Suprapubic skin (tissue), 4 donors: ENCODE measurements at places on chromosomes 6 and 20. TPM values are rescaled to one million over a fixed set of nuclear protein-coding genes. Genes with fewer than 3 reads are reported as not detected.

GRCh38 chr6:129351807-129352206, 358.2 kb downstream of the ARHGAP18 start:
- DNase-seq: no peak

- DNase-seq: no peak
Measured at GRCh38 chr20:18224968-18225568, 63.3 kb upstream of the ZNF133 start.

GRCh38 chr6:44082872-44083321, 44.4 kb downstream of the MRPL14 start:
- DNase-seq: no peak

- no peak for DNase-seq
Measured at GRCh38 chr20:61414455-61414991, 162.5 kb downstream of the CDH4 start.

GRCh38 chr6:129786548-129786947, 74.6 kb downstream of the TMEM244 start:
- no peak for DNase-seq

DNA sequence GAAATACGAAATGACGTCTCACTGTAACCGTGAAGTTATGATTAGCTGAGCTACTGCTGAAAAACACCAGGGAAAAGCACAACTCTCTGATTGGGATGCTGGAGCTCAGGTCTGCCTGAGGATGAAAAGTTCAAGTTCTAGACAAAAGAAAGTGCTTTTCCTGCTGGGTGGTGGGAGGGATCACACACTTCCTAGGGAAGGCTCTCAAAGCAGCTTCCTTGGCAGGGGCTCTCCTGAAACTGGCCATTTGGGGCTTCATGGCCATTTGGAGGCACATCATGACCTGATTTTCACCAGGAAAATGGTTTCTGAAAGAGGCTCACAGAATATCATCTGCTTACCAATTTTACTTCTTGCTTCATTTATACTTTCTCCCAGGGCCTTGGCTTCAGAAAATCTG, 97.1 kb upstream of the KCNK16 start:
- no peak for DNase-seq

- DNase-seq: no peak
Measured at GRCh38 chr6:89375427-89376267, 23.1 kb upstream of the UBE2J1 start.

DNA sequence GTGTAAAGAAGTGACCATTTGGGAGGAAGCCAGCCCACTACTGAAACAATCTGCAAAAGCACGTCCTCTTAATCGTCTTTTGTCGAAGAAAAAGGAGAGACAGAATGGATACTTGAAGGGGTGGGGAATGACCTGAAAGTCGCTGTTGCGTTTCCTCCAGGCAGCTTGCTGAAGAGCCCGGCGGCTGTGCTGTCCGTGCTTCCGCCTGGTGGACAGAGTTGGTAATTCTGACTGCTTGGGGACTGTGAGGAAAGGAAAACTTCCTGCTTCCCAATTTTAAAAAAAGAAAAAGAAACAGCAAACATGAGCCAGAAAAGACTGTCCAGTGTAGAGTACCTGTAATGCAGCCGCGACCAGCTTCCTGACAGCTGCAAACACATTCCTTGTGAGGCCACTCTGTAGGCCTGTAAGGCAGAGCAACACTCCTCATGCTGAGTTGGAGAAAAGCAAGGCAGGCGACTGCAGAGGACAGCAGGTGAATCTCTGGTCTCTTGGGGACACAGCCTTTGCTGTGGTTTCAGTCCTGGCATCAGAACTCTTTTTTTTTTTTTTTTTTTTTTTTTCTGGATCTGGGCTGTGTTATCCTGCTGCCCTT, 251.1 kb upstream of the TBX18 start:
- no peak for DNase-seq

DNA sequence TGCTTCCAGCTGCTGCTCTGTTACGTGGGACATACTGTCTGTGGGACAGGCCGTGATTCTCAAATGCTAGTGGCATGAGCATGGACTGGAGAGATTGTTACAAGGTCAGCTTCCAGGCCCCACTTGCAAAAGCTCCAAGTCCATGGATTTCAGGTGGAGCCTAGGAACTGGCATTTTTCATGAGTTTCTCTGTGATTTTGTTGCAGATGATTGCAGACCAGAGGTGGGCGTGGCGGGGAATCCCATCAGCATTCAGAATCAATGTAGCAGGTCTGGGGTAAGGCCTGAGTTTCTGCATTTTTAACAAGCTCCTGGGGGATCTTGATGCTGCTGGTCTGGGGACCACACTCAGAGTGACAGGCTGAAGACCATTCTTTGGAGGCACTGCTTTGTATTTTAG, 2.4 kb upstream of the CDH4 start:
- no peak for DNase-seq

DNA sequence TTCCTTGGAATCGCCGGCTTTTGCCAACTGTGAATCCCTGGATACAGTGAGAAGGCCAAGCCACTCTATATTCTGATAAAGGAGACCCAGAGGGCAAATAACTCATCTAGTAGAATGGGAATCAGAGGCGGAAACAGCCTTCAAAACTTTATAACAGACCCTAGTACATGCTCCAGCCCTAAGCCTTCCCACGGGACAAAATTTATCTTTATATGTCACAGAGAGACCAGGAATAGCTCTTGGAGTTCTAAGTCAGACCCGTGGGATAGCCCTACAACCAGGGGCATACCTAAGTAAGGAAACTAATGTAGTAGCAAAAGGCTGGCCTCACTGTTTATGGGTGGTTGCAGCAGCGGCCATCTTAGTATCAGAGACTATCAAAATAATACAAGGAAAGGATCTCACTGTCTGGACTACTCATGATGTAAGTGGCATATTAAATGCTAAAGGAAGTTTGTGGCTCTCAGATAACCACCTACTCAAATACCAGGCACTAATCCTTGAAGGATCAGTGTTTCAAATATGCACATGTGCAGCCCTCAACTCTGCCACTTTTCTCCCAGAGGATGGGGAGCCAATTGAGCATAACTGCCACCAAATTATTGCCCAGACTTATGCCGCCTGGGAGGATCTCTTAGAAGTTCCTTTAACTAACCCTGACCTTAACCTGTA, 29.5 kb downstream of the CEP85L start:
- DNase-seq: no peak

DNA sequence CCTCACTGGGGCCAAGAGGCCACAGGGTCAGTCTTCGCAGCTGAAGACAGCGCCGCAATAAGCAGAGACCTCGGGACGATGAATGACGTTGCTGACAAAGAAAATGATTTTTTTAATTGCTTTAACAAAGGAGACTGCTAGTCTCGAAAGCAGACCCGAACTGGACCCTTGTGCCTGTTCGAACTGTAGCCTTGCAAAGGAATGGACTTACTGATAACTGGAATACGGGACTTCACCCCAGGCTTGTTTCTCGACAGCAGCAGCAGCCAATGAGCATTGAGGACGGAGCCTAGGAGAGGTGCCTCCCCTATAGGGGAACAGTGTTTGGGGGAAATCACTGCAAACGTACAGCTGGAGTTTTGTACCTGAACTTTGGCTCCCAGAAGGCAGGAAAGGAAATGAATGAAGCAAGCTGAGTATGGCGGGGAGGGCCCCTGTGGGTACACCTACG, 1.3 kb upstream of the TAF4 start:
- no peak for DNase-seq

GRCh38 chr6:167547751-167548150, 222.9 kb downstream of the TTLL2 start:
- DNase-seq: no peak

GRCh38 chr6:44113414-44113813, 13.8 kb downstream of the MRPL14 start:
- DNase-seq: no peak

DNA sequence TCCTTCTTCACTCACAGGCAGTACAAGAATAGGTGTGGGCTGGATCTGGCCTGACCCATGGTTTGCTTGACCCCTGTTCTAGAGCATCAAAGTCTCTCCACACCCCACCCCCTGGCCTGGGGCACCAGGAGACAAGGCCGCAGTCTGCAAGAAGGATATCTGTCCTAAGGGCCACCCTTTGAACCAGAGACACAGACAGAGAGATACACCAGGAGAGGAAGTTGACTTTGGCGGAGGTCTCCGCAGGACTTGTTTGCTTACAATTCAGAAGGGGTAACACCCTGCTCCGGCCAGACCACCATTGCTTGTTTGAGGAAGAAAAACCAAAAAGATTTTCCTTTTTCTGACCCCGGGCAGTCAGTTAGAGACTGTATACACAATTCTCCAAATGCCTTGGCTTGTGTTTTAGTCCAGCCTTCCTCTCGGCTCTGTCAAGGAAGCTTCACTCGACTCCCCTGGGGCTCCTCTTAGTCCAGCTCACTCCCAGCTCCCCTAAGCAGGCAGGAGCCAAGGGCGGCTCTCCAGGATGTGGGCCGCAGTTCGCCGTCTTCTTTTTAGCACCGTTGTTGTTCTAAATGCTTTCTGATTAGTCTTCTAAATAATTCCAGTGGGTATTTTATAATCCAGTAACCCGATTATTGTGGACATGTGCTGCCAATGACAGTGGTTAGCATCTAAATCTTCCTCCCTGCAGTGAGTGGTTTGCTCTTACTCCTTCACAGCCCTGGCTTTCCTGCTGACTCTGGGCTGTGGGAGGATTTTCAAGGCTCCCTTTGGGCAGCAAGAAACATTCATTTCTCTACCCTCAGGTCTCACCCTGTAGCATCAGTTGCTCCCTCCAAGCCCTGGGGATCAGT, 58.6 kb upstream of the MRPS10 start:
- no peak for DNase-seq

- no peak for DNase-seq
Measured at GRCh38 chr20:25859649-25860530, 163.2 kb upstream of the ZNF337 start.

- no peak for DNase-seq
Measured at GRCh38 chr20:57842720-57843119, 132.9 kb upstream of the PMEPA1 start.

DNA sequence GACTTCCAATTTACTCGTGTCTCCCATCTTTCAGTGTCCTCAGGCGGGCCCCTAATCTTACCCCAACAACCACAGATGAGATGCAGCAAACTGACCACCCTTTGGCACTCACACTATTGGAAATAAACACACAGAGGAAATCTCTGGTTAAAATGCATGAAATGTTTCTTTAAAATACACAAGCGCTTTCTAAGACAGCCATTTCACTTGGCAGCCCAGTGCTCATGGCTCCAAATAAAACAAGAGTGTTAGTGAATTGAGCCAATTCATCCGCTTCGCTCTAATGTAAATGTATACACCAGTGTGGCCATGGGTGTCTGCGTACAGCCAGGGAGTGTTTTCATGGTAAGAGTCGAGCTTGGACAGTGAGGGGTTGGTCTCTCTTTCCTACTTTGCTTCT, 282.9 kb downstream of the CLIC5 start:
- DNase-seq: no peak

DNA sequence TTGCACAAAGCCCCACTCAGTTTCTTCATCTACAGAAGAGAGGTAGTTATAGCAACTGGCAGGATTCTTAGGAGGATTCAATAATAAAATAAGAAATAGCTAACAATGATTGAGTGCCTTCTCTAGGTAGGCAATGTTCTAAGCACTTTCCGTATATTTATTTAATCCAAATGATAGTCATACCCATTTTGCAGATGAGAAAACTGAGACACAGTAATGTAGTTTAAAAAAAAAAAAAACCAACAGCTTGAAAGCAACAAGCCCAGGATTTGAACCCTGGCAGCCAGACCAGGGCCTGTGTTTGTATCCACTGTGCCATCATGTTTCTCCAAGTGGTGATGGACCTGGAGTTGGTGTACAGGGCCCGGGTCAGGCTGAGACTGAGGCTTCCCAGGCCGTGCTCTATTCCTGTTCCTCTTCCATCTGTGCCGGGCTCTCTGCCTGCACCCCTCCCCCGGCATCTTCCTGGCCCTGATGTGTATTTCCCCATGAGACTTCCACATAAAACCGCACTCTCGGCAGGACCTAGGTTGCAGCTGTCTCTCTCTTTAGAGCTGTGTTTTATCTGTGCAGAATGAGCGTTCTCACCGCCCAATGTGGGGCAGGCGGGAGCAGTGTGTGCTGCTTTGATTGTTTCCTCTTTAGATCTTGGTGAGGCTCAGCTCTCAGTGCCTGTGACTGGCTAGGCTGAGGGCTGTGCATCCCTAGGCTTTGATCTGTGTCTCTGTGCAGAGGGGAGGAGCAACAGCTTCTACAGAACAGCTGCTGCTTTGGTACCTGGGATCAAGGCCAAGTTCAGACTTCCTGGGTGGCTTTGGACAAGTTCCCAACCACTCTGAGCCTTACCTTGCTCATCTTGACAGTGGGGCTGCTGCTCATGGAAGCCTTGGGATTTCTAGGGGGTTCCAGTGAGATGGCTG, 49.5 kb downstream of the TOX2 start:
- DNase-seq: no peak

GRCh38 chr20:32480371-32481241, 104.5 kb downstream of the NOL4L start:
- DNase-seq: no peak

DNA sequence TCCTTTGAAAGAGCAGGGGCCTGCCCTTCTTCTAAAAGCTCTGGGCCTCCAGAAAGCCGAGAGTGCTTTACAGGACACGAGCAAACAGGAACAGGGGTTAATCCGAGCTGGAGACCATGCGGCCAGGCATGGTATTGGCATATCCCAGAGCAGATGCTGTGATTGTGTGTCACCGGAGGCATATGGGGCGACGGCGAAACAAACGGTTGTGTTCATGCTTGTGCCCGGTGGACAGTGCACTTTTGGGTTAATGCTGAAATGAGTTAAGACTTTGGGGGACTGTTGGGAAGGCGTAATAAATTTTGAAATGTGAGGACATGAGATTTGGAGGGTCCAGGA, 1088.7 kb upstream of the DEFB115 start:
- no peak for DNase-seq

- DNase-seq: no peak
Measured at GRCh38 chr6:10425975-10426780, 11.3 kb upstream of the TFAP2A start.

DNA sequence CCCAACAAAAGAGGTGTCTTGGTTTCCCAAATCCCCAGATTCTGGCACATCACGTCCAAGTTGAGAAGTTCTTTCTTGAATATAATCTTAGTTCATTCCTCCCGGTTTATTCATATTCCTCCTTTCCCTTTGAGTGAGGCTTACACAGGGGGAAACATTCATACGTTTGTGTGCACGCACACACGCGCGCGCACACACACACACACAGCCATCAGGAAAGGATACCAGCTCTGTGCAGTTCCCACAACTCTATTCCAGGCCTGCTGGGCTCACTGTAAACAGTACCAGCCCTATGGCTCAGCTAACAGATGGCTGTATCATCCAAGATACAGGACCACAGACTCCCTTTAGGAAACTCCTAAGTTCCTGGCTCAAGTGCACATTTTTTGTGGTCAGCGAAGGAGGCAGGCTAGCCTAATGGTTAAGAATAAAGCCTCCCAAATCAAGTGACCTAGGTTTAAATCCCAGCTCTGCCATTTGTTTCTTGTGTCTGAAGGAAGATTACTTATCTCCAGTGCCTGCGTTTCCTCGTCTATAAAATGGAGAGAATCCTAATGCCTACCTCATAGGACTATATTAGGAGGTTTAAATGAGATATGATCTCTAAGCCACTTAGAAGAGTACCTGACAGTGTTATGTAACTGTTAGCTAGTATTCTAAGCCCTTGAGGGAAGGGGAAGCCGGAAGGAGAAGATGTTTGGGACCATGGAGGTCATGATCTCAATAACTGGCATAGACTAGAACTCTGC, 3.7 kb upstream of the TAF8 start:
- DNase-seq: no peak

Gene COL21A1
- 4.5 TPM for total RNA-seq

Gene VSX1
- not detected for total RNA-seq

Gene LGSN
- total RNA-seq: not detected

Gene TRDN
- not detected for total RNA-seq

Gene SLC17A4
- total RNA-seq: not detected

Gene FAM229B
- total RNA-seq: 1.4 TPM

Gene INSM1
- total RNA-seq: not detected

Gene YIPF3
- total RNA-seq: 69.8 TPM

Gene MACROD2
- total RNA-seq: 16.2 TPM

Gene CST5
- not detected for total RNA-seq
